CD8-positive, alpha-beta memory T cell (primary cell): ENCODE measurements at places on chromosomes 12 and 14.

- DNase-seq = no peak
These were observed 69.7 kb downstream of the LGMN start for GRCh38 chr14:92678766-92679165.

DNA sequence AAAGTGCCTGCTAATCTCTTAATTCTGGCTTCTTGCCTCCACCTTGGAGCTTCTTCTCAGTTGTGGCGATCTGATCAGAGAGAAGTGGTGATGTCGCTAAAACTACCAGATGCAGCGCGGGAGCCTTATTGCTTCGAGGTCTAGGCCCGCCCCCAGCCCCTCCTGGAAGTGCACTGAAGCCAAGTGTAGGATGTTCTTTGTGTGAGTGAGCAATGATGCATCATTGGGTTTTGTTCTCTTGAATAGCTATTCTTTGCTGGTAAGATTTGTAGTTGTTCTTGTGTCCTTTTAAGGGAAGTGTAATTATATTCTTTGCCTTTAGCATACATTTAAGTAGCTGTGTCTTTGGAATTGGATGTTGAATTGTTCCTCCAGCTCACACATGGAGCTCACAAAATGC, 35.8 kb downstream of the MTHFD1 start:
- no peak for DNase-seq

- no peak for DNase-seq
These were observed 29.2 kb upstream of the TMED10 start for GRCh38 chr14:75205591-75205990.

- DNase-seq = no peak
These were observed 4.7 kb upstream of the IPO8 start for GRCh38 chr12:30700216-30700900.

DNA sequence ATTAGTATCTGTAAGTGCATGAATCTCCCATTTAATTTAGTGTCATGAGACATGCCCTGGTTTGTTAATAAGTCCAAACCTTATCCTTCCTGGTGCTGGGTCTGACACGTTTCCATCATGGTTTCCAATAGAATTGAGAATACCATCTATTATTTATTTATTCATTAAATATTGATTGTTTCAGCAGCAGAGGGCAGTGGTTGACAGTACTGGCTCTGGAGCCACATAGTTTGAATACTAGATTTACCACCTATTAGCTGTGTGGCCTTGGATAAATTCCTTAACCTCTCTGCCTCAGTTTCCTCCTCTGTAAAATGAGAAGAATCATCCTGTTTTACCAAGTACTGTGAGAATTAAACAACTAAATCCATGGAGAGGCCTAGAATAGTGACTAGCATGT, 941 bp upstream of the STAB2 start:
- DNase-seq = no peak

GRCh38 chr12:106300761-106301160, 1.8 kb upstream of the TCP11L2 start:
- no peak for DNase-seq

DNA sequence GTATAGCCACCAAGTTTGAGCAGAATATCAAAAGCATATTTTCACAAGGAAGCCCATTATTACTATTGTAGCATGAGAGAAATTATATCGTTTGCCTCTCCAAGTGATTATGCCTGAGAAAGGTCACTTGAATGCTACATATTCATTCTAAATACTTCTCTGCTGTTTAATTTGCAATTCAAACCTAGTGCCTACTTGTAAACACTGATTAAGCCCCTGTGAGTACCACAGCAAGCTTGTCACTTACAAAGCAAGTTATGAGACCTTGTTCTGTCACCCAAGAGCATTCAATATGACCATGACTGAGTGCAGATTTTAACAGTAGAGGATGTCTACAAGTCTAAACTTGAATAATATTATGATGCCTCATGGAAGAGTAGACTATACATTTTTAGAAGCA, 124.7 kb upstream of the SSTR1 start:
- DNase-seq = no peak

- DNase-seq = no peak
These were observed 62.2 kb upstream of the PCED1B start for GRCh38 chr12:47017041-47017713.

DNA sequence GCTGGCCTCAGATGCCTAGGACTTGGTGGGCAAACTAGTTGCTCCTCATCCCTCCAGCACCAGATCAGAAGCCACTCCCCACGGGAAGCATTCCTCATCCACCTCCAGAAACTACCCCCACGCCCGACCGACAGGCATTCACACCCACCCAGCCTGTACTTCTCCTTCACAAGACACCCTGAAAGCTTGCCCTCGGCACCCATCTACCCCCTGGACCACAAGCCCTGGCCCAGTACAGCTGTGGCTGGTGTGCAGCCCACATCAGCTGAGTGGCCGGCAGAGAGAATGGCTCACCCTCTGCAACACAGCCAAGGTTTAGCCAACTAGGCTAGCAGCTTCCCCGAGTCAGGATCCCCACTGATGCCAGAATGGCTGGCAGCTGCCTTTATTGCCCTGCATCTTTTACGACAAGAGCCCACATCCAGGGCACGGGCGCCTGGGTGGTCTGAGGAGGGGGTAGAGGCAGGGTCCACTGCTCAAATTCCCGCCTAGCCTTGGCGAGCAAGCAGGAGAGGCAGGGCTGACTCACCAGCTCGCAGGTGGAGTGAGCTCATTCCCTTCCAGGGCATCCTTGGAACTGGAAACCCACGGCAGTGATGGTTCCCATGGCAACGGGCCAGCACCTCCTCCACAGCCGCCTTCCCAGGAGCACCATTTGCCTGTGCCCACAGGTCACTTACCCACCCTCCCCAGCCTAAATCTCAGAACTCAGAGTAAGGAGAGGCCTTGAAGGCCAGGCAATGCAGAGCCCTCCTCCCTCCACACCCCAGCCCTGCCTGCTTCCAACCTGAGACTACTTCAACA, 17.1 kb downstream of the ACTN1 start:
- DNase-seq = no peak

- peak; percentile 7 for DNase-seq
These were observed 6.3 kb downstream of the TBPL2 start for GRCh38 chr14:55433880-55434804.

GRCh38 chr12:103556890-103557627, 30.0 kb upstream of the STAB2 start:
- no peak for DNase-seq

GRCh38 chr12:69875416-69875935, 50.4 kb downstream of the MYRFL start:
- DNase-seq = no peak

DNA sequence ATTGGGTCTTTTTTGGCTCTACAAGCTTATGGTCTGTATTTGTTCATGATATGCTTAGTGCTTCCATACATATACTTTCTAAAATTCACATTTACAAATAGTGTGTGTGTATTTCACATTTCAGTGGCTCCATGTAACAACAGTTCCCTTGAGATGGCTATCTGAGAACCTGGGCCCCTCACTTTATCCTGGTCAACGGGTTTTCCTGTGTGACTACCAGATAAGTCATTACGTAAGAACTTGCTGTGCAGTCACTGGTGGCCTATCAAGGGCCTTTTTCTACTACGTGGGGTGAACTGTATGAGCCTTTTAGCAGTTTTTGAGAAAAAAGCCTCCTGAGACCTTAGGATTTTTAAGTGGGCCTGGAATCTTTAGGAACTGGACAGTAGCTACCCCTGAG, 454.1 kb downstream of the PCNX1 start:
- DNase-seq = no peak

- no peak for DNase-seq
These were observed 664.7 kb downstream of the NRXN3 start for GRCh38 chr14:78834766-78835451.

DNA sequence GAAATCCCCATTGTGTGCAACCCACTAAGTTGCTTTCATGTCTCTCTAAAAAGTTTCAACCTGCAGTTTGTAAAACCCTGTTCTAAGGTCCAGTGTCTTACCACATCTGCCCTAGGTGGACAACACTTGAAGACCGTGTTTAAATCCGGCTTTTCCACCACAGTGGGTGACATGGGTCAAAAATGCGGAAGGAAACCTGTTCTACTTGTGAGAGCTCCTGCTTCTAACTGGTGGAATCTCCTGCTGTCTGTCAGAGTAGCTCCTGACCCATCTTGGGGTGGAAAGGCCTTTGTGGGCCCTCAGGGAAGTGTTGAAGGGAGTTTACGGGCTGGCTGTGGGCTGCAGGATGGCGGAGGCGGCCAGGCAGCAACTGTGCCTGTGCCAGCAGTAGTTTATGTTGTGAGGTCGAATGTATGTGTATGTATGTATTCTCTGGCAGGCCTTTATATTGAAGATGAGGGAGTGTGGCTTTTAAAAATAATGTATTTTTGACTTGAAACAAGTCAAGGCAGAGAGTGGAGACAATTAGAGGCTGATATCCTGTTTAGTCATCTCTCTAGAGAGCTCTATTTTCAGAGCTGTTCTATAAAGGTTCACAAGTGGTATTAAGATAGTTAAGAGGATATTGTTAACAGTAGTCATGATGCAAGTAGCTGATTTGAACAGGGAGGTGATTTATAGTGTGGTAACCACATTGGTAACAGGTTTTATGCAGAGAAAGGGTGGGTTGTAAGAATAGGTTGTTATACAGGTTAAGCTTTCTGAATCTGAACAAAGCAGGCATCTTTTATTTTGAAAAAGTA, 67.0 kb downstream of the PRKCH start:
- DNase-seq = peak; percentile 34
